ENCODE measurements at places on chromosomes 2 and 18.

GRCh38 chr2:20410556-20411277 is 36.2 kb upstream of the RHOB start:
- no peak for ATAC-seq

DNA sequence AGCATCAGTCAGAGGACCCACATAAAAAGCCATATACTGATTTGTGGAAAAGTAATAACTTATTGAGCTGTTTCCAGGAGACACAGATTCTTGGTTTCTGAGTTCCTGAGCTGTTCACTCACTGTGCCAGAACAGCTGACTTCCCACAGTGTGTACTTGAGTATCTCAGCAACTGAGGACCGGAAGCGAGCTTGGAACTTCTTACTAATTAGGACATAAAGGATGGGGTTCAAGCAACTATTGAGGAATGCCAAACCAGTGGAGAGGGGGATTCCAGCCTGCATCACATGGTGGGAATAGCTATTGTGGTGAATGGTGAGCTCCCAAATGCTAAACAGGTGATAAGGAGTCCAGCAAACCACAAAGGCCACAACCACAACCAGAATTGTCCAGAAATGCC is 16.4 kb downstream of the EEF1B2 start:
- peak; percentile 97 for ATAC-seq

DNA sequence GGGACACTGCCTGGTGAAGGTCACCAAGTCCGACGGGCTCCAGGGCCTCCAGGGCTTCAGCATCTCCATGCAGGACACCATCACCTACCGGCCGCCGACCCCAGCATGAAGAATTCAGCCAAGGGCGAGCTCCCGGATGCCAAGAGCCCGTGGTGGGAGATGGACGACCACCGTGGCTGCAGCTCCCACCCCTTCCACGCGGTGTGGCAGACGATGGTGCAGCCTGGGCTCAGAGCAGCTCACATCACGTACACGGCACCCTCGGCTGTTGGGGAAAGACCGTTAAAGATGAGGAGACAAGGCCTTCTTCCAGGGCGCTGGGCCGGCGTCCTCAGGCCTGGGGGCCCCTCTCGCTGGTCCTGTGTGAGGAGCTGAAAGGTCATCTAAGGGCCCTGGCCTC is 31.2 kb upstream of the ADNP2 start:
- ATAC-seq: no peak

GRCh38 chr2:71555798-71556454 is 102.6 kb downstream of the DYSF start:
- no peak for ATAC-seq

GRCh38 chr2:54262015-54262765 is 6.2 kb upstream of the TSPYL6 start:
- no peak for ATAC-seq

DNA sequence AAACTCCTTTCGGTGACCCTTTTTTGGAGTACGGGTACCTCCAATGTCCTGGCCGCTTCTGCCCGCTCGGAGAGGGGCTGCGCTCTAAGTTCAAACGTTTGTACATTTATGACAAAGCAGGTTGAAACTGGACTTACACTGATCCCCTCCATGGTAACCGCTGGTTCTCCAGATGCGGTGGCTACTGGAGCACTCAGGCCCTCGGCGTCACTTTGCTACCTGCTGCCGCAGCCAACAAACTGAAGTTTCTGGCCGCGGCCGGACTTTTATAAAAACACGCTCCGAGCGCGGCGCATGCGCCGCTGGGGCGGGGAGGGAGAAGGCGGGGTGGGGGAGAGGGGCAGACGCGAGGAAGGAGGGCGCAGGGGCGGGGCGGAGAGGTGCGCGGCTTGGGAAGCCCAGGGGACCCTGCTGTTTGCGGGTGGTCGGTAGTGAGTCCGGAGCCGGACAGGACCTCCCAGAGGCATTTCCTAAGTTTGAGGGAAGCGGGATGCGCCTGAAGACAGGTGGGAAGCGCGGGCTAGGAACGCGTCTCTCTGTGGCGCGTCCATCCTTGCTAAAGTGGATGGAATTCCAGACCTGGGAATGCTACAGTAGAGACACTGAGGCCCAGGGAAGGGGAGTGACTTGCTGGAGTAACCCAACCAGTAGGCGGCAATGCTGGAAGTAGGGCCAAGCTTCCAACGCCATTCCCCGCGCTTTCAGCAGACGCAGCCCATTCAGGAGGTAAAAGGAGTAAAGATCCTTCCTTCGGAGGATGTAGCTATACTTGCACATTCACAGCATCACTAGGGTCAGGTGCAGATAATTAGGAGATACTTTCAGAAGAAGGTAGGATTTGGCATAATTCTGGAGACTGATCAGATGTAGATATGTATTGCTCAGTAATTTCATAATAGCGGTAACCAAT is at the start of gene CXCR4:
CXCR4 (minus strand) TSS at position 241 of the 910 bp plus-strand sequence; CDS start at position 152, 89 bp downstream.
- peak; percentile 37 for ATAC-seq

DNA sequence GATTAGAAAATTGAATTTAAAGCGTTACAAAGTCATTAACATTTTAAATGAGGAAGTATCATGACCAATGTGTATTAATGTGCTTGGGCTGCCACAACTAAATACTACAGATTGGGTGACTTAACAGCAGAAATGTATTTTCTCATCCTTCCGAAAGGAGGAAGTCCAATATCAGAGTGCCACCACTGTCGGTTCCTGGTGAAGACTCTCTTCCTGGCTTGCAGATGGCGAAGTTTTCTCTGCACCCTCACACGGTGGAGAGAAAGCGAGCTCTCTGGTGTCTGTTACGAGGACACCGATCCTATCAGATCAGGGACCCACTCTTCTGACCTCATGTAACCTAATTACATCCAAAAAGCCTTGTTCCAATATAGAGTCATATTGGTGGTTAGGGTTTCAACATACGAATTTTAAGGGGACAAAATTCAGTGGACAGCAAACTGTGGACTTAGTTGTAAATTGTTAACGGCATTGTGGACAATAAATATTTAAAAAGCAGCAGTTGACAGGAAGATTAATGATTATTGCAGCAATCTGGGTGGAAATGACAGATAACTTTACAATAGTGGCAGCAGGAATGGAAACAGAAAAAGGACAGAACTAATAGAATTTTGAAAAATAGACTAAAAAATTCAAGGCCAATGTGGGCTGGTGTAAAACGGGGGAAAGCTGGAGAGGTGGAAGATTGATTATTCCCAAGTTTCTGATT is 35.1 kb upstream of the CYRIA start:
- no peak for ATAC-seq

DNA sequence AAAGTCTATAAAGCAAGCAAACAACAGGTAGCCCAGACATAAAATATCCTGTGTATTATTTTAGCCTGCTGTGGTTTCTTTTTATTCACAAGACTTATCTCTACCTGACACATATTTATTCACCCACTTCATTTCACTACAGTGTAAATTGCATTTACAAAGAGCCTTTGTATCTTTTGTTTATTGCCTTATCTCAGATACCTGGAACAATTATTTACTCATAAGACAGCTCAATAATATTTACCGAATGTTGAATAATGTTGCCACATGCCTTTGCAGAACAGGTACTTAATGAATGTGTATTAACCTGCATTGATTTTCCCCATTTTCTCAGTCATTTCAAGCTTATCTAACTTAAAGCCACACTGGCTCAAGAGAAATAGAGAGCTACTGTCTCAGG is 603.6 kb downstream of the FBXO15 start:
- no peak for ATAC-seq

- no peak for ATAC-seq
Measured at GRCh38 chr2:15584767-15585469, 6.8 kb upstream of the DDX1 start.

GRCh38 chr2:63699549-63699839 is 110.7 kb downstream of the MDH1 start:
- ATAC-seq: no peak

- ATAC-seq: peak; percentile 44
Measured at GRCh38 chr2:49002750-49003149, 151.6 kb downstream of the FSHR start.

DNA sequence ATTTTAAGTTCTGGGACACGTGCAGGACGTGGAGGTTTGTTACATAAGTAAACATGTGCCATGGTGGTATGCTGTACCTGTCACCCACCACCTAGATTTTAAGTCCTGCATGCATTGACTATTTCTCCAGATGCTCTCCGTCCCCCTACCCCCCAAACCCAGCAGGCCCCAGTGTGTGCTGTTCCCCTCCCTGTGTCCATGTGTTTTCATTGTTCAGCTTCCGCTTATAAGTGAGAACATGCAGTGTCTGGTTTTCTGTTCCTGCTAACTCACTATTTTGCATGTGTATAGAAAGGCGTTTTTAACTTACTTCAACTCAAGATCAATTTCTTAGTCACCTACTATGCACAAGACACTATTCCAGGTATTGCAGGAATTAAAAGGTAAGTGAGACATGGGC is 128.0 kb downstream of the PLCL1 start:
- ATAC-seq: no peak

DNA sequence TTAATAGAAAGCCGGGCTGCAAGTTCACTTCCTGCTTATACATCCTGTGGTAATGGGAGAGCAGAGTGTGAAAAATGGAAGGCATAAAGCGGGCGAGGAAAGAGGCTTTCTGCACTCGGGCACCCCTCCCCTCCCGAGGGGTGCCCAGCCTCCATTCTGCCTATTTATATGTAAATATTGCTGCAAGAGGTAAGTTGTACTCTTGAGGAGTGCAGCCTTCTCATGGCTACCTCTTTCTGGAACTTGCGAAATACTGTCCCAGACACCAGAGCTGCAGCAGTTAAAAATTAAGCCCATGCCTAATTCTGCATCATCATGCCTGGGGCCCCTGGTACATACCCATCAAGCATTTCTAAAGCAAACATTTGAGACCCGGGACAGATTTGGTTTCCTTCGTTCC is 156.0 kb downstream of the GBX2 start:
- ATAC-seq: no peak

DNA sequence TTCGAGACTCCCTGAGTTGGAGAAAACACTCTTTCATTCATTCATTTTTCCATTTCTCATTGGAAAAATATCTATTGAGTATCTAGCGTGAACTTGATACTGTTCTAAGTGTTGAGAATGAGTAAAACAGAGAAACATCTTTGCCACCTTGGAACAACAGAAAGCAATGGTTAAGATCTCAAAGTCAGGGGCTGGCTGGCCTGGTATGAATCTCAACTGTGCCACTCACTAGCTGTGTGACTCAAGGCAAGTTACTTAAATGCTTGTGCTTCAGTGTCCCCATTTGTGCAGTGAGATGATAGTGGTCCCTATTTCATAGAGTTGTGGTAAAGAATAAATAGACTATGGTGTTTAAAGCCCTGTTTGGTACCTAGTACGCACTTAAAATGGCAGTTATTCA is 415.2 kb downstream of the NBAS start:
- no peak for ATAC-seq

GRCh38 chr2:205580212-205580987 is 101.9 kb upstream of the NRP2 start:
- ATAC-seq: no peak

- ATAC-seq: no peak
Measured at GRCh38 chr2:57891086-57891712, 155.4 kb upstream of the VRK2 start.

DNA sequence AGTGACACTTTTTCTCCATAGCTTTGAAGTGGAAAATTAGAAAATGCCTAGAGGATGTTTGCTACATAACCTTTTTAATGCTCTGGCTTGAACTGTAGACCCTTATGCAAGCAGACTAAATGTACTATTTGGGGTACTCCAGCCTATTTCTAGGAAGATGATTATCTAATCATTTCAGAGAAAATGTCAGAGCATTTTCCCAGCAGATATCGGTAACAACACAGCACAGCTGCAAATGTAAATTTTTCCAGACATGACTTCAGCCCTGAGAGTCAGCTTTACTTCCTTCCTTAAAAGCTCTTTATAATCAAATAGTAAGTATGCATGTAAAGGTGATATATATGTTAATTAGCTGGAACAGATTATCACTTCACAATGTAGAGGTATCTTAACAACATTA is 1647.1 kb downstream of the SUCLG1 start:
- ATAC-seq: no peak

DNA sequence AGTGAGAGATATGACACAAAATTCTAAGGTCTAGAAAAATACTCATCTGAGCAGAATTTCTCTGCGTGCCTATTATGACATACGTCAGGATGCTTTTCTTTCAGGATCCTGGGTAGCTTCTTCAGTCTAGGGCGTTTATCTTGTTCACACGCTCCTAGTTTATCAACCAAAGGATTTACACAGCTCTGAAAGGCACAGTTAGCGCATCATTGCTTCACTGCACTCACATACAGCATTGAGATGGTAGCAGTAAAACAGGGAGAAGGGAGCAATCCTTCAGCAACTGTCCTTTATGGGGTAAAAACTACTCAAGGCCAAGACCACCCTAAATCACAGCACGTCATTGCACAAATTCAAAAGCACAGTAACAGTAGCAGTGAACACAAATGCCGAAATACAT is 222.8 kb downstream of the SUCLG1 start:
- ATAC-seq: no peak

GRCh38 chr18:36405611-36406010 is 108.1 kb downstream of the FHOD3 start:
- no peak for ATAC-seq

DNA sequence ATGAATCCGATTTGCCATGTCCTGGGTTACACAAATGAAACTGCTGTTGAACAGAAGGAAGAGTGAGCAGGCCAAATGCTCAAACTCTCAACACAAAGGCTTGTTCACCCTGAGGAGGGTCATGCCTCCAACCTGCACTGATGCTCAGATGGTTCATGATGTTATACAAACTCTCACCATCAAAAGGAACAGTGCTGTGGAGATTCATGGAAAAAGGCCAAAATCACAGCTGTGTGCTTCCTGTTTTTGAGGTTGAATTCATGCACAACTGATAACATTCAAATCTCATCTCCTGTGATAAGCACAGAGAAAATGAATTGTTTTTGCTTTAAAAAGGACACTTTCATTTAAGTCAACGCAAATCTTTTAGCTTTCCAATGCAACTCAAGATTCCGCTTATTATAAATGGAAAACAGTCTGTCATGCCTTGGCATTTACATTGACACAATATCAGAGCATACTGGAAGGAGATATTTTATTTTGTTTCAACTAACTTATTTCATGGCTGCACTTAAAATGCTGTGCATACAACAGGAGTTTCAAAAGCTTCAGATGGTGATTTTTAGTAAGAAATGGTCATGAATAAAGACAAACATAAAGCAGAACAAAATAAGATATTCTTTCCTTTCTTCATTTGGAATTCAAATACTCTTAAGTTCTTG is 22.2 kb upstream of the TTN start:
- no peak for ATAC-seq

DNA sequence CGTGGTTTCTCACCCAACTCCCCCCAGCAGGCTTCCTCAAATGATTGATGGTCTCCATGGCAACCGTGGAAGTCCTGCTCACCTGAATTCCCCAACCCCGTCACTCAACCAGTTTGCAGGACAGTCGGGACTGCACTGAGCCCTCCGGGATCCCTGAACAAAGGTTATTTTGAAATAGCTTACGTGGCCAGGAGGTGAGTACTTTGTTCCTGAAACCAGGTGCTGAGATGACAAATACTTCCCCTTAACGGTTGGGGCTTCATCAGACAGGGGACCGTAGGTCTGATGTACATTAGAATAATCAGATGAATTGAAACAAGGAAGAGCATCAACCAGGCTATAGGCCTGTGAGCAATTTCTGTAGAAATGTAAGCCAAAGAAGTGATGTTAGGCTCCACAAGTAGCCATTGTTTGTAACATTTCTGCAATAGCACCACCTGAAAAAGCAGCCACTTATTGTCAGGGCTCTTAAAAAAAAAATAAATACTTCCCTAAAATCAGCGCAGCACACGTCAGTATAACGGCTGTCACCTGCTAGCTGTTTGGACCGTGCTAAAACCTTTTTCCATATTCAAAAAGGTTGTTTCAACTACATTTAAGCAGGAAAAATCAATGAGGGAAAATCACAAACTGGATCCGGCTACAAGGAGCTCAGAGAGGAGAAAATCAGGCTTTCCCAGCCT is 206.4 kb upstream of the ID2 start:
- ATAC-seq: no peak

Data from motor neuron (in vitro differentiated cells).